Breast epithelium (tissue), 4 donors: ENCODE measurements at places on chromosomes 6 and 20. TPM values are rescaled to one million over a fixed set of nuclear protein-coding genes. Genes with fewer than 3 reads are reported as not detected.
A peak's percentile ranks its signal among the peaks of the same experiment; 100 is the strongest.

CDSN gene
- not detected for total RNA-seq

PSORS1C2 gene
- total RNA-seq = not detected

- no peak for DNase-seq
Observed at GRCh38 chr6:165891320-165891719, 228.3 kb upstream of the PDE10A start.

DNA sequence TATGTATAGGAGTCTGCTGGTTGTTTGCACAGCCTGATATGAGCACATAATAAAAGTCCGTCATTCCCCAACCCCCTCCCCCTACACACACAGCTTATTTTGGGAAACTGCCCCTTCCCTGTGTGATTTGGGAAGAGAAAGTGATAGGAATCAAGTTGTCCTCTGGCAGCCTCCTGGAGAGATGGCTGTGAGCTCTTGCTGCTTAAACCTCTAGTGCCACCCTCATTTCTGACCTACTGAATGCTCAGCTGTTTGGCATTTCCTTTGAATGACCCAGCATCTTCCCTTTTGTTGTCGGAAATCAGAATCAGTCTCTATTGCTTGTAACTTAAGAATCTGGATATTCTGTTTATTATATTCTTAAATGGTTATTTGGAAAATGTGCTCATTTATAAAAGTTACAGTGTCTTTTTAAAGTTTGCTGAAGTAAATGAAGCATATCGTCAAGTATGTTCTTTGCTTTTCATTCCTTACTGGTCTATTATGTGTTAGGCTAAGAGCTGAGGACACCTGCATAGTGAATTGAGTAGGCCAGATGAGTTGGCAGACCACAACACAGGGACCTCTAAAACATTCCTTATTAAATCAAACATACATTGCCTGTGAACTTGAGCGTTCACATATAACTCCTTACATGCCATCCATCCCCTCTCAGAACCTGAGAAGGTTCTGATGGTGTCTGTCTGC lies 5.5 kb downstream of the RWDD2A start:
- DNase-seq = no peak

SEMG1 gene
- total RNA-seq = 1.8 TPM

GRCh38 chr6:121351916-121352315 lies 17.6 kb upstream of the TBC1D32 start:
- no peak for DNase-seq

GINS1 gene
- total RNA-seq = 0.33 TPM

DNA sequence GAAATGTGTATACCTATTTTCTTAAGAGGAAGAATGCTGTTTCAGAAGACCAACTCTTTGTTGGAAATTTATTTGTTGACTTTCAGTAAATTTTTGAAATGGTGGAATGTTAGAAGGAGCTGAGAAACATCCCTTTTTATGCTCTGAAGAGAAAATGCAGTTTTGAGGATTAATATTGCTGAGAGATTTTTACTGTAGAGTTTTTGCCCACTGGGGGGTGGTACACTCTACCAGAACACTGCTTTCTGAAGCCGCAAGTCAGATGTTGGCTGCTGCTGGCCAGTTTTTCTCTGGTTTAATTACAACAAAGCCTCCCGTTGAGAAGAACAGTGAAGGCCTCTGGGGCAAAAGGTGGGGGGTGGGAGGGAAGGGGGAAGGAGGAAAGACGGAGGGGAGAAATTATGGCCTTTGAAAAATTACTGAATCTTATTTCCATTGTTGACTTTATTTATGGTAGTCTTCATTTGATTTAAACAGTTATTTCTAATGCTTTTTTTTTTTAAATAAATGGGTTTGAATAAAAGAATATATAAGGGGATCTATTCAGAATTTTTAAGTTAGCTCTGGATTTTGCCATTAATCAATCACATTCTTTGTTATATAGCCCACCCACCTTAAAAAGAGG lies 3.0 kb downstream of the FLRT3 start:
- no peak for DNase-seq

ARMC2 gene
- total RNA-seq = 4.3 TPM

DNA sequence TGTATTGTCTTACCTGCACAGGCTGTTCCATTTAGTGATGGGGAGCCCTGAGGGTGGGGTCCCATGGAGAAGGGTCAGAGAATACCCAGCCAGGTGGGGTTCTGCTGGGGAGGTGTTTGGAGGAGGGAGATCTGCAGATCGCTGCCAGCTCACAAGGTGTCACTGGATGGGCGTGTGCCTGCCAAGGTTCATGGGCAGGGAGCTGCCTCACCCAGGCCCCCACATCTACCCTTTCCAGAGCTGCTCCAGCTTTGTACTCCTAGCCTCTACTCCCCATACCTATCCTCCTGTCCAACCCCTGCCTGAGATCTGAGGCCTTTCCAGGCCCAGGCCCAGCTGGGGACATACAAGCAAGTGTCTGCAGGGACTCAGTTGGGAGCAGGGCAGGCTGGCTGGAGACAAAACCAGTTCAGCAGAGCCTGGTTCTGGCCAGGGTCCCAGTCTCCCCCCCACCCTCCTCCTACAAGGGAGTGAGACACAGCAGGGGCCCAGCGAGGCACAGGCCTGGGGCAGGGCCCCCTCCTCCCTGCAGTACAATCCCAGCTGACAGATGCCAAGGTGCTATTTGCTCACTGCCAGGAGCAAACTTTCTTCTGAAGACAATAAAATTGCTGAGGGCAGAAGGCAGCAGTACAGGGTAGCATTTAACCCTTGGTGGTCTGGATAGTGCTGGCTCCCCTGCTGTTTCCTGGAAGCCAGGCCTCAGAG lies 19.7 kb downstream of the SPDEF start:
- DNase-seq = peak; percentile 91

CD24 gene
- total RNA-seq = 201 TPM

TMEM244 gene
- total RNA-seq = not detected

C20orf173 gene
- not detected for total RNA-seq

DNA sequence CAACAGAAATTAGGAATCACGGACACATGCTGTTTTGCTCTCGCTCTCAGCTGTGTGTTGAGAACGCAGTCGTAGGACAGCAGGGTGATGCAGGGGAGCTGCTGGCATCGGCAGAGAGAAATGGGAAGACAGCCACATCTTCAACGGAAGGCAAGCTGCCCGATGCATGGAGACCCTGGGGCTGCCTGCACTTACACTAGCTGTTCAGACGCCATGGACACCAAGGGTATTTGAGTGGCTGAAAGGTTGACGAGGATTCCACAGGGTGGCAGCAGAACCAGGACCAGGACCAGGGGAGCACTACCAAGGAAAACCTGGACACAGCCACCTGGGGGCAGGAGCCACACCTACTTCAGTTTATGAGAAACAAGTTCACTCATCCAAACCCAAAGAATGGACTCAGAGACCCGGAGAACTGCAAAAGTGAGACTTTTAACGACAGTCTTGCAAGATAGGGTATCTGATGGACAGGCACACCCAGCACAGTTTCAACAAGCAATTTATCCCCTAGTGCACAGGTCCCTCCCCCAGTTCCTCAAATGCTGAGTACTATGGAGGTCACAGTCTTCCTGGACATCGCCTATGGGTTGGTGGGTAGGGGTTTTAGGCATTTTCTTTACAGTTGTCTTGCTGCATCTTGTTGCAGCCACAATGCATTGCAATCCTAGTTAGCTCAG lies 56.3 kb upstream of the ENTPD6 start:
- no peak for DNase-seq

WFDC9 gene
- total RNA-seq = not detected

- no peak for DNase-seq
Observed at GRCh38 chr6:16676978-16677377, 84.3 kb downstream of the ATXN1 start.

- DNase-seq = no peak
Observed at GRCh38 chr6:82869493-82869892, 196.1 kb downstream of the UBE3D start.

DNA sequence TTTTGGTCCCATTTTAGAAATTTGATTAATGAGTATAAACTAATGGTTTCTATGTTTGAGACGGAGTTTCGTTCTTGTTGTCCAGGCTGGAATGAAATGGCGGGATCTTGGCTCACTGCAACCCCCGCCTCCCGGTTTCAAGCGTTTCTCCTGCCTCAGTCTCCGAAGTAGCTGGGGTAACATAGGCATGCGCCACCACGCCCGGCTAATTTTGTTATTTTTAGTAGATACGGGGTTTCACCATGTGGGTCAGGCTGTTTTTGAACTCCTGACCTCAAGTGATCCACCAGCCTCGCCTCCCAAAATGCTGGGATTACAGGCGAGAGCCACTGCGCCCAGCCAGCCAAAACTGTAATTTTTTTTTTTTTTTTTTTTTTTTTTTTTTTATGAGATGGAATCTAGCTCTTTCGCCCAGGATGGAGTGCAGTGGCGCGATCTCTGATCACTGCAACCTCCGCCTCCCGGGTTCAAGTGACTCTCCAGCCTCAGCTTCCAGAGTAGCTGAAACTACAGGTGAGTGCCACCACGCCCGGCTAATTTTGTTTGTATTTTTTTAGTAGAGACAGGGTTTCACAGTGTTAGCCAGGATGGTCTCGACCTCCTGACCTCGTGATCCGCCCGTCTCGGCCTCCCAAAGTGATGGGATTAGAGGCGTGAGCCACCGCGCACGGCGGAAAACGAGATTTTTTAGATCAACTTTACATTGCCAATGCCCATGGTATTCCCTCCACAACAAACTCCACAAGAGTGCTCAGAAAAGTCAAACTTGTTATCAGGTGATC lies 127.8 kb downstream of the HFE start:
- DNase-seq = no peak

DEFB132 gene
- 0.33 TPM for total RNA-seq

DNA sequence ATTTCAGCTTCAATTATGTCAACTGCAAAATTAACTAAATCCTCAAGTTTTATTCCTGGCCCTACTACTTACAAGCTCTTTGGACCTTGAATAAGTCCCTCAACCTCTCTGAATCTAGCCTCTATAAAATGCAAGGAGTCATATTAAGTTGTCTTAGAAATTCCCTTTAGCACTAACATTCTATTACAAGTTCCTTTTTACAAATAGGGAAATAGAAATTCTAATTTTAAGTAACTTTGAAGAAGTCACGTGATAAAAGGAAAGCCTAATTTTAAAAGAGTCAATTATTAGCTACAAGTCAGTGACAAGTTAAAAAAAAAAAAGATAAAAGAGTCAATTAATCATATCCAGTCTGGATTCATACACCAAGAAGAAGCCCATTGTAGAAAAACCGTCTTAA lies 24.6 kb upstream of the GTF3C6 start:
- no peak for DNase-seq

ADAM33 gene
- 37.4 TPM for total RNA-seq
